NCI-H2029 treated with DMSO at 0.1 percent for 48 hours (cell line): ENCODE measurements at places on chromosomes 6 and 20.
A peak's percentile ranks its signal among the peaks of the same experiment; 100 is the strongest.

DNA sequence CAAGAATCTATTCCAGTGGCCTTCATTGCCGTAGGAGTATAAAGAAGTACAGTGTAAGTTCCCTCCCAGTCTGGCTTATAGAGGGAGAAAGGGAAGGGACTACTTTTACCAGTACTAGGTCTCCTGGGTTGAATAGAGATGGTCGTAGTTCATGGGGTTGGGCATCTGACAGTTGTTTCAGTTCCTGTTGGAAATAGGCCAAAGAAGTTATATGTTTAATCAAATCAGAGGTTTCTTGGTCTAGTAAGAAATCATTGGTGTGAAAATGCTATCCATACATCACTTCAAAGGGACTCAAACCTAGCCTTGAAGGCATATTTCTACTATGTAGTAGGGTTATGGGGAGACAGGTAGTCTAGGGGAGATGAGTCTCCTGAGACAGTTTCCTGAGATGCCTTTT, 45.6 kb upstream of the MAN1A1 start:
- DNase-seq, result no peak

- DNase-seq, result no peak
Measured at GRCh38 chr6:28489366-28490204, 26.0 kb downstream of the GPX6 start.

DNA sequence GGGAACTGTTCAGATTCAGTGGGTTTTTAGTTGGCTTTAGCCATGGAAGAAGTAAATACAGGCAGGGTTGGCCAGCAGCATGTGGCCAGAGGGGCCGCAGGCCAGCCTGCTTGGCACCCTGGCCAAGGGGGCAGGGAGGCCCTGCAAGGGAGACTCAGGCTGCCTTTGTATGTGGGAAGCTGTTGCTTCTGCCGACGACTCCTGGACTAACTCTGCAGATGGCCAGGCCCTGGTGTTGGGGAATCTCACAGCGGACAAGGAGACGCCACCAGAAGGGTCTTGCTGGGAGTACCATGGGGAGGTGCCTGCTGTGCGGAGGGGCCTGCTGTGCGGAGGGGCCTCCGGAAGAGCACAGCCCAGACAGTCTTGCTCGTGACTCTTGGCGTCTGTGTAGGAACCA, 25.2 kb downstream of the PYGB start:
- no peak for DNase-seq

DNA sequence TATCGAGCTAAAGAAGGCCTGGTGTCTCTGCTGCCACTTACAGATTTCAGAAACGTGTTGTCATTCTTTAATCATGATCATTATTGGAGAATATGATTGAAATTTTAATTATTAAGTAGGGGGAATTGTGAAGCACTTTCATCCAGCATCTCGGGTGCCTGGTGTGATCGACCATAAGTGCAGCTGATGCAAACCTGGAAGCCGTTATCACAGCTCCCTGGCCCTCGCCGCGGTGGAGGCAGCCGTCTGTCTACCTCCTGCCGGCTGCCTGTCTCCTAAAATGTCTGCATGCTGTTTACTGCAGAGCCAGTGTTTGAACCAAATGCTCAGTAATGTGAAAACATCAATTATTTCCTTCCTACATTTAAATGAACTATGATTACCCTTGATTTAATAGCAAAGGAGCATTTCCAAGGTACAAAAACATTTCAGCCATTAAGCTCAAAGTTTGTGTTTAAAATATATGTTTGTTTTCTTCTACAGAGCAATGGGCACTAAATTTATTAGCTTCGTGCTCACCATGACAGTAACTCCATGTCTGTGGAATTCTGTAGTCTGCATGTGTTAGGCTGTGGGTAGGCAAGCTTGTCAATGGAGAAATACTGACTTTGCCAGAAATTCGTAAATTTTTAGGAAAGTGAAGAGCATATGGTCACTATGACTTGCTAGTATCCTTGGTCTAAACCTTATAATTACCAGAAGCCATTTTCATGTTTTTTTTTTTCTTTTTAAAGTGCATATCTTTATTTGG, 184.5 kb upstream of the AGPAT4 start:
- no peak for DNase-seq

DNA sequence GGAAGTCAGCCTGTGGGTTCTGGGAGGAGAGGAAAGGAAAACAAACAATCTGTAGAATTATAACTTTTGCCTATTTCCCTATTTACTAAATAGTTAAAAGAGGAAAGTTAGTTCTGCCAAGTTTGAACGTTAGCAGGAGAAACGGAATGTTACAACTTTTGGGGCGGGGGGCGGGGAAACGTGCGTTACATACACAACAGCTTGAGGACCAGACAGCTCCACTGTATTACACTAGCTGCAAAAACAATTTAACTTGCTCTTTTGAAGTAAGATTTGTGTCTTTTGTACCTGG, 498 bp upstream of the PRDM1 start:
- DNase-seq, result no peak

GRCh38 chr6:127481628-127482027, 22.4 kb upstream of the KIAA0408 start:
- DNase-seq, result no peak

- DNase-seq, result no peak
Measured at GRCh38 chr6:19332806-19333460, 504.2 kb upstream of the ID4 start.

- no peak for DNase-seq
Measured at GRCh38 chr6:154865291-154865690, 129.8 kb upstream of the TIAM2 start.

DNA sequence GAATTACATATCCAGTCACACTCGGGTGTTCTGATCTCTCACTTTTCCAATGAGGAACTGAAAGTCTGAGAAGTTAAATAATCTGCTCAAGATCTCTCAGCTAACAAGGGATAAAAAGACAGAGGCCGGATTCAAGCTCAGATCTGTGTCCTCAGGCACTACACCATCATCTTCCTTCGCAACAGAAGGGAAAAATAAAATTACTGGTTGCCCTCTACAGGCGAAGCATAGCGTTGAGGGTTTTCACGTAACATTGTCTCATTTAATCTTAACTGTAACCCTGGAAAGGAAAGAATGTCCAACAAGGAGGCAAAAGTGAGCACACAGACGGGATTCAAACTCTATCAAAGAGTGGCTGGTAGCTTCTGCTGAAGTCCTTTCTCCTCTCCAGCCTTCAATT, 67.8 kb upstream of the ANKEF1 start:
- no peak for DNase-seq

GRCh38 chr20:25039697-25040437, 18.1 kb downstream of the ACSS1 start:
- DNase-seq, result peak; percentile 73

- no peak for DNase-seq
Measured at GRCh38 chr6:133980168-133980567, 27.1 kb downstream of the TBPL1 start.

DNA sequence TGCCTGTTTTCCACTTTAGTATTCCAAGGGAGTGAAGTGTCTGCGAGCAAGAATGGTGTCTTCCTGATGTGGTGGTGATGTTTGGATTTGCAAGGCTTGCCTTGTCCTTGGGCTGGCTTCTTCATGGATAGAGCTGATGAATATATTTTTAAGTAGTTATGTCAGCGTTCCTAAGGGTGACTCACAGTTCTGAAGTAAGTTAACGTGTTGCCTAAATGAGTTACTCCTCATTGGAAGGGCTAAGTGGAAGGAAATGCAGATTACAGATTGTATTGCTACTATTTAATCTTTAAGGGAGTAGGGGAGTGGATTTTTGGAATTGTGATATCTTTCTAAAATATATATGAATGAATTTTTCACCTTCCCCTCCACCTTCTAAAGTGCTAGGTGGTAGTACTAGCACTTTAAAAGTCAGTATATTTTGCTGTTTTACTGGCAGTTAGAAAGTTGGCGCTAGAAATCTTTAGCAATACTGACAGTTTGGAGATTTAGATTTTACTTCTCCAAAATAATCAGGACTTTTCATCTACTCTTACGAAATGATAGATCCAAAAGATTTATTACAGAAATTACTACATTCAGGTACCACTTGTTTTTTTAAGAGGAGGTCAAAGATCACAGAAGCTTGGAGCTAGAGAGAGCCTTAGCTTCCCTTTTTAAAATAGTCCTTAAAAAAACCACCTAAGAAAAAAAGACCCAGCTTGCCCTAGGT, 197.4 kb downstream of the JARID2 start:
- no peak for DNase-seq

DNA sequence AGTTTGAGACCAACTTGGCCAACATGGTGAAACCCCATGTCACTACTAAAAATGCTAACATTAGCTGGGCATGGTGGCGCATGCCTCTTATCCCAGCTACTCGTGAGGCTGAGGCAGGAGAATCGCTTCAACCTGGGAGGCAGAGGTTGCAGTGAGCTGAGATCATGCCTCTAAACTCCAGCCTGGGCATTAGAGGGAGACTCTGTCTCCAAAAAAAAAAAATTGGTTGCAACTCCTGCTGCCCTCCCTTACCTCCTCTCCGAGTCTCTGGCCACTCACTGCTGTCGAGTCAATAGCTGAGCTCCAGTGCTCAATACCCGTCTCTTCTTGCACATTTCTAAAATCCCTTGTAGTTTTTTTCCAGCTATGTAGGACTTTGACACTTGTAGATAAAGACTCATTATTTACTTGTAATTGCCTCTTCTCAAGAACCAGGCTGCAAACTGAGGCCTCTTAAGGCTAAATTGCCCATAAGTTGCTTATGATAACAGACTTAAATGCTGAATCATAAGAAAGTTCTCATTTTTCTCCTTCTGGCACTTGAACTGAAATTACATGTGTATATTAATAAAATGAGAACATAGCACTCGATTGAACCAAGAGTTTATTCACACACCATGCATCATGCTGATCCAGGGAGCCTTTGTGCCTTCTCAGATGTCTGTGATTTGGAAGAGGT, 13.8 kb downstream of the HECA start:
- no peak for DNase-seq

DNA sequence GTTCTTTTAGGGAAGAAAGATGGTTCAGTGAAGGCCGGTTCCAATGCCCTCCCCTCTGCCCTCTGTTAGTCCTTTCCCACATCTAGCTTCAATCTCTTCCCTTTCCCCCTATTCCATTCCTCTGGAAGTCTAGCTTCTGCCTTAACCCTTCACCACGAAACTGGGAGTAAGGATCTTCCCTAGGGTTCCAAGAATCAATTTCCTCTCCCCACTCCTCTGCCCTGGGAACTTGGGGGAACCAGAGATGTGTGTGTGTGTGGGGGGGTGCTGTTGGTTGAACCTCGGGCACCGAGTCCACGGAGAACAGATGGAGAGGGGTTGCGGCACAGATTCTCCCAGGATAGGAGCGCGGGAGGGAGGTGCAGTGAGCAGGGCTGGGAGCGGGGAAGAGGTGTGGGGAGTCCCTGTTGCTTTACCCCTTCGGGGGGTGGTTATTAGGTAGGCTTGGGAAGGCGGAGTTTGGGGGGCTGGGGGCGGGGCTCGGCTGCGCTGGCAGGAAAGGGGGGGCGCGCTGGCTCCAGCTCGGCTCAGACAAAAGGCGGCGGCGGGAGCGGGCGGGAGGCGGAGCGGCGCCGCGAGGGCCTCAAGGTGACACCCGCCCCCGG, at the start of gene TMEM151B:
Gene TMEM151B, plus strand, starts transcription at position 530 of the 605 bp plus-strand sequence. CDS start 293 bp downstream, outside the sequence.
- no peak for DNase-seq

DNA sequence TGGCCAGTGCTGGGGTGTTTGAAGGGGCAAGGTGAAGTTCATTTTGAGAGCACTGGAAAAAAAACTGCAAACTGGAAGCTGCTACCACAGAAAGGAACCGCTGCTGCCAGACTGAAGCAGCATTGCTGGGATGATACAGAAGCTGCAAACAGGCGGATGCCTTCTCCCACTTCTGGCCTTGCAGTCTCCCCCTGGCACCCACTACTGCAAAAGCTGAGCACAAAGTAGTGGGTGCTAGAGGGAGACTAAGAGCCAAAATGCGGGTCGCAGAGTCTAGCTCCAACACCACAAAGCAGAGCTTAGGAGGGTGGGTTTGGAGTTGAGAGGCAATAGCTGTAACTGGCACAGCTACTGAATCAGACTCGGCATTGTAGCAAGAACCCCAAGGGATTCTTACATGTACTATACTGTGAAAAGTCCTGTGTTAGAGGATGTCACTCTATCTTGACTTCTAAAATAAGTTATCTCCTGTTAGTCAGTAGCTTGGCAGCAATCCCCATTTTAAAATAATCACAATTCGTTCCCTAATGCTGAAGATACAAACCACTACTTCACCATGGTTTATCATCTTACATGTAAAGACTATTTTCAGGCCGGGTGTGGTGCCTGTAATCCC, 44.0 kb upstream of the COL21A1 start:
- DNase-seq, result no peak

DNA sequence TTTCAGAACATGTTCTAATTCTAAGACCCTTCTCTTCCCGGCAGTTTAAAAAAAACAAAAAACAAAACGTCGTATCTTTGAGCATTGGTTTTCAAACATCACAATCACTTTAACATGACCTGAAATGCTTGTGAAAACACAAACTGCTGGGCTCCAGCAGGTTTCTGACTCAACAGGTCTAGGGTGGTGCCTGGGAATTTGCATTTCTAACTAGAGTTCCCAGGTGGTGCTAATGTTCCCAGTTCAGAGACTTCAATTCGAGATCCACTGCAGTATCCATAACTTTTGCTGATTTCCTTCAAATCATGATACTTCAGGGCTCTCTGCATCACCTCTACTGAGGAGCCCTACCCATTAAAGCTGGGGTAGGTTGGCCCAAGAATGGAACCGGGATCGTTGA, 850 bp upstream of the SMPDL3A start:
- no peak for DNase-seq

DNA sequence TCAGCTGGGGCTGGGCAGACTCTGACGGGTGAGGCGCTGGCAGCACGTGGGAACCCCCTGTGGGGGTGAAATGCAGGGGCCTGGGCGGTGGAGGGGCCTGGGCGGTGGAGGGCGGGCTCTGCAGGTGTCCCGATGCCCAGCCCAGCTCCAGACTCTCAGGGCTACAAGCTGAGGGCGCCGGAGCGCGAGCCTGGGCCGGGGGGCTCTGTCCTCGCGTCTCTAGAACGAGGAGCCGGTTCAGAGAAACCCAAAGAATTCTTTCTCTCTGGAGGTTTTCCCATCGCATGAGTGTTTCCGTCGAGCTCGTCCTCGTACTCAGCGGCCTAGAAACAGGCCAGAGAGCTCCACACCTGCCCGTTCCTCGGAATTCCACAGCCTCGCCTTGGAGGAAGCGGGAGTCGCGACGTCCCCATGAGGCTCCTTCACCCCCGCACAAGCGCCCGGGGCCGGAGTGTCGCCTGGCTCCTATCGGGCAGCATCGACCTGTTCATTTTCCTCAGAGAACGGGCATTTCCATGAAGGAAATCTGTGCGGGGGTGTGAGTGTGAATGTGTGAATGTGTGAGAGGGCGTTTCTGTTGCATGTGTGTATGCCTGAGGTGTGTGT, 76.9 kb downstream of the SMOC2 start:
- DNase-seq, result no peak

DNA sequence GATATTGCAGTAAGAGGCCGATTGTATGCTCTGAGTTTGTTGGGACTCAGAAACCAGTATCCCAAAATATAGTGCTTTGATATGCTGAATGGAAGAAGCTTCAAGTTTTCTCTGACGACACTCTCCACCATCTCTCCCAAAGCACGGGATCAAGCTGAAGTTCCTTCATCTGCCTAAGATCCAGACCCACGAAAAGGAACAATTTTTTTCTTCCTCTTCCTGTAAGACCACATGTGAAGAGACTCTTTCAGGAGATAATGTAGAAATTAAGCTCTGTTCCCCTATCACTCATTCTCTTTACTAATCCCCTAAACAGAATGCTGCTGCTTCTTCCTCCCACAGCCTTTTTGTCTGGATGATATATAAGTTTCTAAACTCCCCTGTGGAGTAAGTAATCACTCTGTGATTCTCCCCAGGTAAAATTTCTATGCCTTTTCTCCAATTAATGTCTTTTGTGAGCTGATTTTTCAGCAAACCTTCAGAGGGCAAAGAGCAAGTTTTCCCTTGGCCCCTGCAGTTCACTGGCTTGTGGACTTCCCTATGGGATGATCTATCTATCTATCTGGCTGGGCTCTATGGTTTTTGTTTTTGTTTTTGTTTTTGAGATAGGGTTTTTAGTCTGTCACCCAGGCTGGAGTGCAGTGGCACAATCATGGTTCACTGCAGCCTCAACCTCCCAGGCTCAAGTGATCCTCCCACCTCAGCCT, 13.5 kb upstream of the PNRC1 start:
- no peak for DNase-seq
